Panc1 (cell line): ENCODE measurements at places on chromosomes 16 and 17.

DNA sequence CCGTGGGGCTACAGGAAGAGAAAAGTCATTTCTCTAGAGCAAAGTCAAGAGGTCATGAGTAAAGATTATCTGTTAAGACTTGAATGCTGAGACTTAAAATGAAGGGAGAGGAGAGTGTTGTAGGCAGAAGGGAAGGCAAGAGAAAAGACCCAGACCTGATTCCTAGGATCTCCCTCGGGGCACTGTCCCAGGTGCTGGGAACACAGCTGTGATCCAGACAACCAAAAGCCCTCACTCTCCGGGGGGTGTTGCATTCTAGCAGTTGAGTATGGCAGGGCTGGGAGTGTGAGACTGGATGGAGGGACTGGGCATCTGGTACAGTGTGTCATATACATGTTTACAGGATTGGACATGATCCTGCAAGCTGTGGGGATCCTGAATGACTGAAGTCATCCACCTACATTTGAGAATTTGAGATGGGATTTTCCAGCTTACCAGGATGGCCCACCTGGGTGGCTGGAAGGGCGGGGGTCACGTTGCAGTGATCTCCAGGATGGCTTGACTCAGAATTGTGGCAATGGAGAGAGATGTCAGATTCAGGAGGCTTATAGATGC lies 29.1 kb downstream of the ARSG start:
- DNase-seq = no peak

GRCh38 chr16:324451-325334 lies 27.8 kb downstream of the AXIN1 start:
- DNase-seq = no peak

GRCh38 chr17:6912110-6913051 lies 80.9 kb upstream of the TEKT1 start:
- no peak for DNase-seq

DNA sequence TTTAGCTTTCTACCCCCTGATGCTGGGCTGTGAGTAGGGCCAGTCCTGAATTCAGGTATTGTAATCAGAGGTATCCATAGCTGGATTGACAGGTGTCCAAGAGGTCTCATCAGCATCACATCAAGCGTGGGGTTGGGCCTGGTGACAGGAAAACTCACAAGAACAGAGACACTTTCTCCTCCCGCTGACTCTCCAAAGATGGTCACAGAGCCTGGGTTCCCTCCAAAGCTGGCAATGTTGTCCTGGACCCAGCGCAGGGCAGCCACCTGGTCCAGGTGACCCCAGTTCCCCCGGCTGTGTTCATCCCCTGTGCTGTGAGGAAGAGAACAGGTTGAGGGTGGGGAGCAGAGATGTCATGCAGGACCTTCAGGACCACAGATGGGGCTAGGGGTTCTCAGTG lies 11.7 kb downstream of the CES1 start:
- DNase-seq = no peak

- no peak for DNase-seq
Measured at GRCh38 chr17:10631048-10631700, 25.9 kb downstream of the MYH3 start.

- no peak for DNase-seq
Measured at GRCh38 chr17:12459736-12460135, 206.0 kb upstream of the MYOCD start.

- no peak for DNase-seq
Measured at GRCh38 chr17:74240618-74241205, 27.3 kb downstream of the TTYH2 start.

- no peak for DNase-seq
Measured at GRCh38 chr17:38434178-38434665, 6.0 kb downstream of the ARHGAP23 start.

GRCh38 chr17:27622986-27623385 lies 8.0 kb upstream of the LGALS9 start:
- no peak for DNase-seq

DNA sequence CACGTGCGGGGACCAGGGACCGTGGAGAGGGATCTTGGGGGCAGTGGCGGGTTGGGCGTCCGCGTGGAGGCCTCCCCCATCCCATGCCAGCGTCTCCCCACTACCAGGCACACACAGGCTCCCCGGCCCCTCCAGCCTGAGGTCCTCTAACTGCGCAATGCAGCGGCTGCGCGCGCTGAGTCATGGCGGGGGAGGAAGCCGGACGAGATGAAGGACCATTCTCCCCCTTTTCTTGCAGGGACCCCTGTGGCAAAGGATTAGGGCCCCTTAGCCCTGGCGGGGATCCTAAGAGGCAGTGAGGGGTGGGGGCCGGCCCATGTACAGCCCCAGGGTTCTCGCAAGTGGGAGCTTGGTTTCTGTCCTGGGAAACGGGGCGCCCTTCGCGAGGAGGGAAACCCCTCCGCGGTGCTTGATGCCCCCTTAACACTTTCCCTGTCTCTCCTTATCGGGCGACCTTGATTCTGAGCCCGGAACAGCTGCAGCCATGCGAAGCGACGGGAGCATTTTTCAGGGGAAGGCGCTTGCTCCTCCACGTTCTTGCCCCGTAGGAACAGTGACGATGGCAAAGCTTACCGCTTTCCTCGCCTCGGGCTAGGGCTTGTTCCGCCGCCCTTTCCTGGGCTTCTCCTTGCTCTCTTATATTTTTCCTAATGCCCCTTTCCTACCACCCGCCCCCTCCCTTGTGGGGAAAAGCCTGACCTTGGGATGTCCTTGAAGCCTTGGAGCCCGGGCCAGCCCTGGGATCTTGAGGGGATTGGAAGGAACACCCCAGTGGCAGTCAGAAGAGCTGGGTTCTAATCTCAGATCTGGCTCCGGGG lies 592 bp downstream of the ALDOA start:
- DNase-seq = no peak

GRCh38 chr17:44977814-44978550 lies 9.9 kb upstream of the C1QL1 start:
- no peak for DNase-seq

GRCh38 chr17:72502371-72503341 lies 381.8 kb downstream of the SOX9 start:
- no peak for DNase-seq

DNA sequence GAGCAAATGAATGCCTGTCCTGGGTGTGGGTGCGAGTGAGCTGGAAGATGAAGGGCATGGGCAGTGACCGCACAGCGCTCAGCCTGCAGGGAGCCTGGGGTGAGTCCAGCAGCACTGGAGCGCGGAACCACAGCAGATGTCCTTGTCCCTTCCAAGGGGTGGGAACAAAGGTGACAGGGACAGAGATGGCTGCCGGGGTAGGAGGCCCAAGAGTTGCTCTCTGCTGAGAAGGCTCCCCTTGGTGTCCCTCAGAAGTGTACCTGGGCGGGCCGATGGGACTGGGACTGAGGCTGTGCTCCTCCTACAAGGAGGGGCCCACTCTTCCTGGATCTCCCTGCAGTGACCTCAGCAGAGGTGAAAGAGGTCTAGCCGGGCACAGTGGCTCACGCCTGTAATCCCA lies 7.6 kb upstream of the PGAP6 start:
- DNase-seq = no peak

DNA sequence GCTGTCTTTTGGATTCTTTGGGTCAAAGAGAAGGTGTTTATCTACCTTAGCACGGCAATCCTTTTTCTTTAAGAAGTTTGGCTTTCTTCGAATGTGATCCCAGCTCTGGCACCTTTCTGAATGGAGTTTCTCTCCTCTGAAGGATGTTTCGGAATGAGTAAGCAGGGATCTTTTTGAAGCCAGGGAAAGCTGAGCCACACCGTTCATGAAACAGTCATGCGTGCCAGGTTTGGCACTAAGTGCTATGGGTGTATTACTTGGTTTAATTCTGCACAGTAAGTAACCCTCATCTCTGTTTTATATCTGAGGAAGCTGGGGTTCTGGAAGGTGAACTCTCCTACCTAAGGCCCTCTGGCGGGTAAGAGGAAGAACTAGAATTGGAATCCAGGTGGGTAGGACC lies 234.5 kb downstream of the NTN1 start:
- DNase-seq = no peak

GRCh38 chr16:50742576-50743200 lies 802 bp downstream of the CYLD start:
- DNase-seq = no peak
